ENCODE measurements at places on chromosomes 4 and X. TPM values are rescaled to one million over a fixed set of nuclear protein-coding genes. Genes with fewer than 3 reads are reported as not detected.

TCEAL8 gene
- 41.9 TPM for total RNA-seq

DGAT2L6 gene
- not detected for total RNA-seq

FATE1 gene
- not detected for total RNA-seq

DNA sequence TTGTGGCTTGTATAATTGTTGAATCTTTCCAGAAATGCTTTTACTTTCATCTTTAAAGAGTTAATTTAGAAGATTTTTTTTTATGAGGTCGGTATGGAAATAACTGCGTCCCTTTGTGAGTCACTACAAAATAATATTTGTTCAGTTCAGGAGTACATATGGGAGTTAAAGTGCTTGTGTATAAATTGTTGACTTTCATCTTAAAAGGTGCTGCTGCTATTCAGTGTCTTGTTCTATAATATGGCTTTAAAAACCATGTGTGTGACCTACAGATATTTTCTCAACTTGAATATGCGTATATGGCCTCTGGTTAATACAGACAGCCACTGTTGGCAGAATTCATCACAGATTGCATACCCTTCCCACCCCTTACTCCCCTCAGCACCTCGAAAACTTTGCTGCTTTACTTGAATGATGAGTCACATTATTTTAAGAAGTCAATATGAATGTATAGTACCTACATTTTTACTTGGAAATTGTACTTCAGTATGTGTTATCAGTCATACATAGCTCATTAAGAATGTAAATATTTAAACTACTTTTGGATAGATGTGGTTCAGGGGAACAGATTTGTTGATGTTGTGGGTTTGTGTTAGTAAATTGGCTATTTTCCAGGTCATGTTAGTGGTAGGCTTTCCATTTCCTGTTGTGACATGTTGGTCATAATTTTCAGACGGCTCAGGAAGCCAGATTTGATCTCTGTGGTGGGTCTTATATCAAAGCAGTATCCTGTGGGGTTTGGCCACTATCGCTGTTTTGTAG lies 1.5 kb downstream of the CLCN3 start:
- peak; percentile 29 for DNase-seq
- peak overlapping the region; percentile 84 for H3K27ac ChIP-seq
- H3K27me3 ChIP-seq, result no peaks in the 10 kb centered on the region
- peak overlapping the region; percentile 93 for H3K4me3 ChIP-seq
- H3K4me1 ChIP-seq, result peaks cover 49% of the 10 kb centered on the region

DNA sequence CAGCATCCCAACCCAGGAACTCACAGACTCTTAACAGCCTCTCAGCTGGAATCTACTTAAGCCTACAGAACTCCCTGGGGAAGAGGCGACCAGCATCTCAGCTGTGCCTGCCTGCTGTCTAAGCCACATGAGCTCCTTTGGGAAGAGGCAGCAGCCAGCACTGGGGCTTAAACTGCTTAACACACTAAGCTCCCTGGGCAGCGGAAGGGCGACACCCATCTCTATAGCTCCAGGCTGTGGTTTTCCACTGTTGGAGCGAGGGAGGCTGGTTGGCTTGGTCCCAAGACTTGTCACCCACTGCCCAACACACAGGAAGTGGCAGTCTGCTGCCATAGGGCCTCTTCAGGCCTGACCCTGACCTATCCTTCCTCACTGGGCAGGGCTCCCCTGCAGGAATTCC lies 1544.1 kb upstream of the ADGRL3 start:
- no peak overlapping the region for H3K27ac ChIP-seq
- no peaks in the 10 kb centered on the region for H3K4me1 ChIP-seq
- H3K27me3 ChIP-seq, result no peaks in the 10 kb centered on the region
- DNase-seq, result no peak
- H3K4me3 ChIP-seq, result no peak overlapping the region

DNA sequence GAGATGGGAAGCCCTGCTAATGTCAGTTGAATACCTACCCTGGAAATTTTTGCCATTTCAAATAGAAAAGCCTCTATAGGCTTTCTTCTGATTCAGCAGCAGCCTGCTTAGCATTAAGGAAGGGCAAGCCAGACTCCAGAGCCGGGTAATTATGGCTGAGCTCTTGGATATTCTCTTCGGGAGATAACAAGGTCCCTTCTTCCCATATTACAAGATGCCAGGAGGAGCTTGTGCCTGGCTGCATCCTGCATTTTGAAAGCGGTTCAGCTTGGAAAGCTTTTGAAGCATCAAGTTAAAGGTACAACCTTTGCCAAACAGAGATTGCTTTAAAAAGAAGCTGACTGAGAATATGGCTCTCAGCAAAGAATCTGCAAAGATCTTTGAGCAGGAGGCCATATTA lies 399.6 kb upstream of the RPS6KA3 start:
- H3K4me1 ChIP-seq, result no peaks in the 10 kb centered on the region
- no peak overlapping the region for H3K4me3 ChIP-seq
- no peak for DNase-seq

DNA sequence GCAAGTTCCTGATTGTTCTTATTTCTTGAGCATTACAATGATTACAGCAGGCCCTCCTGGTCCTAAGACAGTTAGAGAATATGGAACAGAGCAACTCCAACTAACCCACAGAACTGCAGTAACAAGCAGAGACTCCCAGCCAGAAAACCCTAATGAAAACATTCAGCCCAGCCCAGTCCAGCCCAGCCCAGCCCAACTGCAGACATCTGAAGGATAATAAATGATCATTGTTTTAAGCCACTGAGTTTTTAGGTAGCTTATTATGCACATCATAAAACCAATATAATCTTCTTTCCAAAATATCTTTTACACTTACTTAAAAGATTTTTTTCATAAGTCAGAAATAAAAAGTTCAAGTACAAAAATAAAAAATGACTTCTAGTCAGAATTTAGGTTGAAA lies 51.3 kb downstream of the SPOCK3 start:
- H3K4me1 ChIP-seq, result no peaks in the 10 kb centered on the region
- no peak overlapping the region for H3K4me3 ChIP-seq
- no peaks in the 10 kb centered on the region for H3K36me3 ChIP-seq

Measured in activated CD4-positive, alpha-beta memory T cell treated with anti-CD3 and anti-CD28 coated beads, Interleukin-2, amount 10 ng/mL, durations not matched to agents 7 days and 5 days (primary cell).